ENCODE measurements at places on chromosomes 4 and X.

DNA sequence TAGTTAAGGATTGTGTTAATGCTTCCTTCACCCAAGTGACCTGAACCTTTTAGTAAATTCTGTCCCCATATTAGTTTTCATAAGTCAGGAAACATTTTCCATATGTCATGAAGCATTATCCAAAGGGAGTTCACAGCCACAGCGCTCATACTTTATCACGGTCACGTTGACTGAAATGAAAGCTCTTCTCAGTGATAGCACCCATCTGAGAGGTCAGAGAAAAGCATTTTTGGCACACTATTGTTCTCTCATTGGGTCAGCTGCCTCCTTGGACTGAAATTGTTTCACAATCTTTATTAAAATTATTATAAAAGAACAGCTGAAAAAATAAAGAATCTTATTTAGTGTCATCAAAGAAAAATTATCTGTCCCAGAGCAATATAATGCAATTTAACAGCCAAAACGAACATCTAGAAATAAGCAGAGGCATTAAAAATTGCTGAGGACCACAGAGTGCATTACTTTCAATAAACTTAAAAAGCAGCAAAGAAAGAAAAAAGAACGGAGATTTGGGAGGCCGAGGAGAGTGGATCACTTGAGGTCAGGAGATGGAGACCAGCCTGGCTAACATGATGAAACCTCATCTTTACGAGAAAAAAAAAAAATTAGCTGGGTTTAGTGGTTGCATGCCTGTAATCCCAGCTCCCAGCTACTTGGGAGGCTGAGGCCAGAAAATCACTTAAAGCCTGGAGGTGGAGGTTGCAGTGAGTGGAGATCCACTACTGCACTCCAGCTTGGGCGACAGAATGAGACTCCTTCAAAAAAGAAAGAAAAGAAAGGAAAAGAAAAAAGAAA, 680.8 kb upstream of the FAM241A start:
- DNase-seq = no peak

DNA sequence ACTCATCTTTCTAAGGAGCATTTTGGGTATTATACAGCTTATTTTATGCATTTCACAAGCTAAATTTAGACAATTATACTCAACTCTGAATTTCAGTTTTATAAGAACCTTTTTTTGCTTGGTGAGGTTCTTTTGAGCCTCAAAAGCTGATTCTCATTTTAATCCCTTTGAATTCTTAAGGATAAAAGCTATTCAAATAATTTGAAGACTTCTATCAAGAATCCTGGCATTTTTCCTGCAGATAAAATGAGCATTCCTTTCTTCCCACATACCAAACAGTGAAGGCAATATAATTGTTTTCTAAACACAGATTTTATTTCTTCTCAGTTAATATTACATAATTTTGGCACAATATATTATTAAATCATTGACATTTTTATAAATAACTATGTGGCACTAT, 118.4 kb upstream of the GPM6A start:
- no peak for DNase-seq

- DNase-seq = no peak
These were observed 23.0 kb upstream of the PPA2 start for GRCh38 chr4:105496899-105497298.

DNA sequence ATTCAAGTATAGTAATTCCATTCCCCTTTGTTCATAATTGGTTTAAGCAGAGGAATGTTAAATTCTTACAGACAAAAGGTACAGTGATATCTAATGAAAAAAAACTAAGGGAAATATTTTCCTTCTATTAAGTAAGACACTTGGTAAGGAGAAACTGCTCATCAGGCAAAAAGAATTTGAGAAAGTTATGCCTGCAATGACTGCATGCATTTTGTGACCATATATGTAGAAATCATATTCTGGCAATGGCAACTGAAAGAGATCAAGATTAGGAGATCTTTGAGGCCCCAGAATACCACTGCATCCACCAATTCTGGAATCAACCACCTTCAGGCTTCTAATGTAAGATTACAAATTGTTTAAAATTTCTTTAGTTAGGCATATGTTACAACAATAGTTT, 364.8 kb downstream of the PCDH10 start:
- no peak for DNase-seq

DNA sequence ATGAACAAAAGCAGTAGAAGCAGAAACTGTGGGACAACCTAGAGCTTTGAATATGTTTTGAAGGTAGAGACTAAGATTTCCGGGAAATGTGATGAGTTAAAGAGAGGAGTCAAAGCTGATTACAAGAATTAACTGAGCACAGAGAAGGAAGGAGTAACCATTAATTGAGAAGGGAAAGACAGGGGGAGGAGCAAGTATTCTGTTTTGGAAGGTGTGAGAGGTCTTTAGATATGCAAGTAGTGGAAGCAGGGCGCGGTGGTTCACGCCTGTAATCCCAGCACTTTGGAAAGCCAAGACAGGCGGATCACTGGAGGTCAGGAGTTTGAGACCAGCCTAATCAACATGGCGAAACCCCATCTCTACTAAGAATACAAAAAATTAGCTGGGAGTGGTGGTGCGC, 171.5 kb downstream of the FSTL5 start:
- DNase-seq = no peak

DNA sequence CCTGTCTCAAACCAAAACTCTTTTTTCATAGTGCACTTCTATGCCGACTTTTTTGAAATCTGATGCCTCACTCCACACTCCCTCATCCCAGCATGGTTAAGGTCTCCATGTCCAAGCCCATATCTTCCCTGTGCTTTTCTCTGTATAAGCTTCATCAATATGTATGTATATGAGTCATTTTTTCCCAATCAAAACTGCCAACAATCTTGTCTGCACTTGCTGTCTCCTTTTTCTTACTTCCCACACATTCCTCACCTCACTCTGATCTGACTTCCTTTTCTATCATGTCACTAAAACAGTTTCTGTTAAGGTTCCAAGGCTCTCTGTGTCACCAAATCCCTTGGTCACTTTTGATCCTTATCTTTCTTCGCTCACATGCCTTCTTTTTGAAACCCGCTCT, 88.2 kb upstream of the GPR50 start:
- DNase-seq = no peak

Data from stimulated activated CD4-positive, alpha-beta T cell treated with anti-CD3 and anti-CD28 coated beads, Interleukin-2, amount 100 ng/mL, for 48 hours (primary cell).